ENCODE measurements at places on chromosomes 12 and 14.

DNA sequence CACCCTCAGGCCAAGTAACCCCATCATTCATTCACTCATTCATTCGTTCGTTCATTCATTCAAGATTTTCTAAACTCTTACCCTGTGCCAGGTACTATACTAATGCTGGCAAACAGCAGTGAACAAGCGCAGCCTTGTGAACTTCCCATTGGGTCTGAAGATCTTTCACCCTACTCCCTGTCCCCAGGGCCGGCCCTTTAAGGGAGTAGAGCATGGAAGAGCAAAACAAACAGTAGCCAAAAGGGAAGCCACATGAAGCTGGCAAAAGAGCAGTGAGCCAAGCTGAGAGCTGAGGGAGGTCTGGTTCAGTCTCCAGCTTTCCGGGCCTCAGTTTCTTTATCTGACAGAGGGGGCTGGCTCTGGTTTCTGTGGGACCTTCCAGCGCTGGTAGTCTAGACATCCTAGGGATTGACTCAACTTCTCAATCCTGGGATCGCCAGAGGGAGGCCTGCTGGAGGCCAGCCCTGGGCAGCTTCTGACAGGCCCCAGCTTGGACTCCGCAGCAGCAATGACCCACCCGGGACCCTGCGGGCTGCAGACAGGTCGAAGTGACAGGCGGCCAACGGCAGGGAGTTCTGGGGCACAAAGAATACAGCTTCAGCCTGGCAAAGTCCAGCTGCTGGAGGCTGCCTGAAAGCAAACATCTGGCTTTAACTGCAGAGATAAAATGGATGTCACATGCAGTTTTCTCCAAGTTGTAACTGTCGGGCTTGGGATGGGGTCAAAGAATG lies 27.1 kb downstream of the ACTN1 start:
- H3K27ac ChIP-seq: peak overlapping the region; percentile 79
- H3K4me3 ChIP-seq: no peak overlapping the region
- H3K27me3 ChIP-seq: no peaks in the 10 kb centered on the region
- peaks cover 21% of the 10 kb centered on the region for H3K36me3 ChIP-seq

DNA sequence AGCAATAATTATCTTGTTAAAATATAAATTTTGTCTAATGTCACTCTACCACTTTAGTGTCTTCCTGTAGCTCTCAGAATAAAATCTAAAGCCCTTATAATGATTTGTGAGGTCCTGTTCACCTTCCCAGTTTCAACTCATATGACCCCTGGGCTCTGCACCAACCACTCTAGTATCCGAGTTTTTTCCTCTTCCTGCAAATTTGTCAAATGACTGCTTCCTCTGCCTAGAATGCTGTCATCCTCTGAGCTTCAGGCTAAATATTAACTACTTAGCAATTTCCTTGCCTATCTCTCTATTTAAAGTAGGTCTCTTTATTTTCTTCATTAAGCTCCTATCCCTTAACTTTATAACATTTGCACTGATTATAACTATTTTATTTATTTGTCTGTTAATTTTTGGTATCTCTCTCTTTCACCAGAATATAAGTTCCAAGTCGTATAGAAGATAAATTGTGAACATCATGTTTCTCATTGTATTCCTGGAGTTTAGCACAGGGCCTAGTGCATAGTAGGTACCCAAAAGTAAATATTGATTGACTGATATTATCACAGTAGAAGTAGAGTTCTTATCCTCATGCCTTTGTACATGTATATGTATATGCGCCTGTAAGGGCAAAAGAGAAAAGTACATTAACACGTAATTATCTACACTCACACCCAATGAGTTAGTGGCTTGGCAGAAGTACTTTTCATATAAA lies 196.0 kb downstream of the BCAT1 start:
- no peaks in the 10 kb centered on the region for H3K36me3 ChIP-seq
- H3K4me3 ChIP-seq: no peak overlapping the region
- H3K27me3 ChIP-seq: no peaks in the 10 kb centered on the region
- DNase-seq: no peak
- no peak overlapping the region for H3K27ac ChIP-seq

GRCh38 chr12:67413577-67413976 lies 144.4 kb downstream of the CAND1 start:
- H3K4me3 ChIP-seq: no peak overlapping the region
- H3K4me1 ChIP-seq: peaks cover 5% of the 10 kb centered on the region
- no peaks in the 10 kb centered on the region for H3K27me3 ChIP-seq
- peak; percentile 48 for DNase-seq

GRCh38 chr14:105899071-105899641 lies 372.8 kb downstream of the TMEM121 start:
- no peaks in the 10 kb centered on the region for H3K4me1 ChIP-seq
- no peak overlapping the region for H3K27ac ChIP-seq
- H3K36me3 ChIP-seq: no peaks in the 10 kb centered on the region
- H3K27me3 ChIP-seq: no peaks in the 10 kb centered on the region
- H3K4me3 ChIP-seq: no peak overlapping the region

- peaks cover 6% of the 10 kb centered on the region for H3K4me1 ChIP-seq
- H3K36me3 ChIP-seq: no peaks in the 10 kb centered on the region
- H3K4me3 ChIP-seq: no peak overlapping the region
- H3K27me3 ChIP-seq: no peaks in the 10 kb centered on the region
- no peak for DNase-seq
Observed at GRCh38 chr12:46661110-46661845, 164.5 kb downstream of the SLC38A4 start.

DNA sequence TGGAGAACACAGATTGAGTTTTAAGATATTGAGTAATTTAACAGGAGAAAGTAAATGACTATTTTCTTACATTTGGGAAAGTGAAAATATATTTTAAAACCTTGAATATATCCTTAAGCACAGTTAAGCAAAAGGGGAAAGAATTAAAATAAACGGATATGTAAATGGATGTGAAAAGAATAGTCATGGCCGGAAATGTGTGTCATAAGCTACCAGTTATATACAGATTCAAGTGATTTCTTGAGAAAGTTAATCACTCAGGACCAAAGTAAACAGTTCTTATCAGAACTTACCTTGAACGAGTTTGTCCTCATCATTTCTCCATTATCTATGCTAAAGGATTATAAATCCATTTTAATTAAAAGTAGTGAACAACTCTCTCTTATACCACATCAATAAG lies 33.4 kb downstream of the C12orf75 start:
- H3K36me3 ChIP-seq: peaks cover 11% of the 10 kb centered on the region
- no peak overlapping the region for H3K27ac ChIP-seq
- no peaks in the 10 kb centered on the region for H3K27me3 ChIP-seq
- no peak for DNase-seq
- H3K4me1 ChIP-seq: no peaks in the 10 kb centered on the region
- no peak overlapping the region for H3K4me3 ChIP-seq

- H3K4me1 ChIP-seq: peaks cover 7% of the 10 kb centered on the region
- no peaks in the 10 kb centered on the region for H3K36me3 ChIP-seq
- no peaks in the 10 kb centered on the region for H3K27me3 ChIP-seq
- DNase-seq: no peak
Observed at GRCh38 chr14:71318097-71318459, 410.8 kb downstream of the PCNX1 start.

GRCh38 chr14:50395448-50395847 lies 1.2 kb downstream of the CDKL1 start:
- H3K36me3 ChIP-seq: no peaks in the 10 kb centered on the region
- peaks cover 6% of the 10 kb centered on the region for H3K4me1 ChIP-seq
- no peak overlapping the region for H3K27ac ChIP-seq
- DNase-seq: no peak
- no peaks in the 10 kb centered on the region for H3K27me3 ChIP-seq

DNA sequence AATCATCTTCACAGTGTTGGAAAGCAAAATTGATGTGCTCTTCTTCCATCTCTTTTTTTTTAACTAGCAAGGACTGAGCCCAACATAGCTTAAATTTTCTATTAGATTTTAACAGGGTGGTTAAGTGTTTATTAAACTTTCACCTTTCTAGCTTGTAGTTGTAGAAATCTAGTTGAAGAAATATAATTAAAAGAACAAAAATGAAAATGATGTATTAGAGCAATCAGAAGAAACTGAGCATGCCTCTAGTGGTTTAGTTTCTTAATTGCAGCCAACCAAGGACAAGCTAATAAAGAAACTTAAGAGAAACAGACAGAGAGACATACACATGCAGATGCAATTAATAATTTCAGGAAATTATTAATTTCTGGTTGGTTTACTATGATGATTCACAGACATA lies 673.0 kb upstream of the LMO3 start:
- H3K4me3 ChIP-seq: no peak overlapping the region
- no peaks in the 10 kb centered on the region for H3K27me3 ChIP-seq
- no peak overlapping the region for H3K27ac ChIP-seq
- H3K4me1 ChIP-seq: no peaks in the 10 kb centered on the region

- H3K4me1 ChIP-seq: peaks cover 10% of the 10 kb centered on the region
- H3K27me3 ChIP-seq: no peaks in the 10 kb centered on the region
- no peak for DNase-seq
- no peak overlapping the region for H3K4me3 ChIP-seq
- no peaks in the 10 kb centered on the region for H3K36me3 ChIP-seq
Observed at GRCh38 chr12:105454688-105455087, 124.2 kb downstream of the C12orf75 start.

GRCh38 chr12:69007101-69007854 lies 74.3 kb upstream of the CPM start:
- DNase-seq: peak; percentile 86
- peak overlapping the region; percentile 51 for H3K27ac ChIP-seq
- H3K4me1 ChIP-seq: peaks cover 11% of the 10 kb centered on the region
- no peak overlapping the region for H3K4me3 ChIP-seq
- no peaks in the 10 kb centered on the region for H3K27me3 ChIP-seq
- H3K36me3 ChIP-seq: no peaks in the 10 kb centered on the region

GRCh38 chr14:101819251-101819990 lies 57.9 kb downstream of the PPP2R5C start:
- no peaks in the 10 kb centered on the region for H3K27me3 ChIP-seq
- H3K4me1 ChIP-seq: peaks cover 3% of the 10 kb centered on the region
- no peak overlapping the region for H3K4me3 ChIP-seq
- H3K36me3 ChIP-seq: no peaks in the 10 kb centered on the region

- H3K27me3 ChIP-seq: no peaks in the 10 kb centered on the region
- H3K4me1 ChIP-seq: no peaks in the 10 kb centered on the region
- H3K36me3 ChIP-seq: no peaks in the 10 kb centered on the region
- no peak for DNase-seq
Observed at GRCh38 chr12:104890476-104891096, 67.5 kb downstream of the SLC41A2 start.

- no peak overlapping the region for H3K4me3 ChIP-seq
- no peak overlapping the region for H3K27ac ChIP-seq
- H3K27me3 ChIP-seq: no peaks in the 10 kb centered on the region
- no peaks in the 10 kb centered on the region for H3K4me1 ChIP-seq
- no peak for DNase-seq
- no peaks in the 10 kb centered on the region for H3K36me3 ChIP-seq
Observed at GRCh38 chr12:102172436-102172835, 25.2 kb downstream of the PMCH start.

DNA sequence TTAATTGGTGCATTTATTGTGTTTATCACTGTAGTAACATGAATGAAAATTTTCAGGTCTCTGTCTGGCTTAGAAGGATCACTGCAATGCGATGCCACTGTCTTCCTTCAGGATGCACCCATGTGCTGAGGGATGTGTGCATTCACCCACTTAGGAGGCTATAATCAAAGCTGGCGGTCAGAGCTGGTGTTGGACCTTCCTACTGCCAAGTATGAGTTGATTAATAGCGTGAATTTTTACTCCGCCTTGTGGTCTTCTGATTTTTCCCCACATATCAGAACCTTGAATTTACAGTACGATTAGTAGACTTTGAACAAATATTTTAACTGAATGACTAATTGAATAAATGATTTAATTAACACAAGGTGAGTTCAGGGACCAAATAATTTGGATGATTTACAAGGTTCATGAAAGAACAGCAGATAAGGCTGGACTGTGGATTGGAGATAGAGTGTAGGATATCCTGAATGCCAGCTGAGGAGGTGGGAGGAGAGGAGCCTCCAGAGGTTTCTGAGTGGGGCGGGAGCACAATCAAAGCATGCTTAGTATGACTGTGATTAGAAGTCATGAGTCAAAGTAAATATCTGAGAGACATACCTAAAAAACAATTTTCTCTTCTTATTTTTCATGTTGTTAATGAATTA lies 50.1 kb downstream of the RERG start:
- no peaks in the 10 kb centered on the region for H3K27me3 ChIP-seq
- H3K36me3 ChIP-seq: no peaks in the 10 kb centered on the region
- H3K4me3 ChIP-seq: peak overlapping the region; percentile 54
- H3K27ac ChIP-seq: no peak overlapping the region
- peak; percentile 53 for DNase-seq

DNA sequence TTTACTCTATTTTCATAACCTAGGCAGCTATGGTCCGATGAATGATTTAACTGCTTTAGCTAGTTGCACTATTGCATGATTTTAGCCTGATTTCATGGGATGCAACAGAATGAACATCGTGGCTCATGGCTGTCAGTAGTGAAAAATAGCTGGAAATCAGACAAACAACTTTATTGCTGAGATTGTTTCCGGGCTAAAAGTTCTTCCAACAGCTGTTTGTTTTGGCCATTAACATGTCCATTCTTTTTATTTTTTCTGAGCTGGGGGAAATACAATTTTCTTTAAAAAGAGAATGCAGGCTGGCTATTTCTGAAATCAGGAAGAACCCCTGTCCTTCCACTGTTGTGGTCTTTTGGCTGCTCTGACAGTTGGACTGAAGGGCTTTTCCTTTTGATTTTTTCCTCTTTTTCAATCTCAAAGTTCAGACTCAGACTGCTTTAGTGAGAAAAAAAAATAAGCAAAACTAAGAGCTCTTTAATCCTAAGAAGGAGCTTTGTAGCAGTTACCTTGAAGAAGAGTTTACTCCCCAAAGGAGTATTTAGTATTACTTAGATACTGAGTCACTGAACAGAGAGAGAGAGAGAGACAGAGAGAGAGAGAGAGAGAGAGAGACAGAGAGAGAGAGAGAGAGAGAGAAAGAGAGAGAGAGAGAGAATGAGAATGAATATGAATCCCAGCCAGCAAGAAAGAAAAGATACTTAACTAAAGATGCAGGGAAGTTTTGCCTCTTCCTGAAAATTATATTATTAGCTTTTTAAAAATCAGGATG lies at the start of gene NAV3:
Gene NAV3 (plus strand): TSS at position 312 of the 769 bp plus-strand sequence. CDS start 568 bp downstream, outside the sequence.
- no peak within 1 kb of the TSS for H3K4me3 ChIP-seq
- no peak for DNase-seq
- H3K36me3 ChIP-seq: no peaks in the 10 kb centered on the region
- H3K27ac ChIP-seq: no peak within 1 kb of the TSS
- no peaks in the 10 kb centered on the region for H3K27me3 ChIP-seq
- H3K4me1 ChIP-seq: no peaks in the 10 kb centered on the region

GRCh38 chr12:132433641-132434395 lies 56.1 kb upstream of the FBRSL1 start:
- DNase-seq: no peak
- H3K4me3 ChIP-seq: no peak overlapping the region
- no peaks in the 10 kb centered on the region for H3K4me1 ChIP-seq

- peaks cover 7% of the 10 kb centered on the region for H3K4me1 ChIP-seq
- no peak overlapping the region for H3K27ac ChIP-seq
- H3K36me3 ChIP-seq: no peaks in the 10 kb centered on the region
Observed at GRCh38 chr14:81245771-81246170, 25.0 kb upstream of the GTF2A1 start.

DNA sequence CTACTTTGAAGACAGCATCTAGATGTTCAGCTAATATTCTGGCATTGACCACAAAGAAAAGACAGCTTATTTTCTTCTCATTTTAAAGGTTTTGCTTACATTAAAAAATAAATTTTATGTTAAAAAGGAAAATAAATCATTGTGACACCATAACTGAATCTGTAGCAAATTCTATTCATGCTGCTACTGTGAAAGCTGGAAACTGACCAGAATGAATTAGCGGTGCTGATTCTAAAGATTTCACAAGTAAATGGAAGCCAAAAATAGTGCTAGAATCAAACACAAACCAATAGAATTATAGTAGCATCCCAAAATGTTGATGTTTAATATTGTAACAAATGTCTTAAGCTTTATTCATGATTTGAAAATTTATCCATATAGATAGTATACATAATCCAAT lies 850.0 kb upstream of the FBXO33 start:
- H3K27ac ChIP-seq: no peak overlapping the region
- H3K27me3 ChIP-seq: no peaks in the 10 kb centered on the region
- no peak overlapping the region for H3K4me3 ChIP-seq
- H3K36me3 ChIP-seq: no peaks in the 10 kb centered on the region
- no peaks in the 10 kb centered on the region for H3K4me1 ChIP-seq

All from trophoblast cell (in vitro differentiated cells and primary cell).